Activated CD4-positive, alpha-beta T cell treated with anti-CD3 and anti-CD28 coated beads for 36 hours (primary cell): ENCODE measurements at places on chromosomes 7 and 10. TPM values are rescaled to one million over a fixed set of nuclear protein-coding genes. Genes with fewer than 3 reads are reported as not detected.

GSTO2 gene
- total RNA-seq: 2.1 TPM

GRCh38 chr7:137927386-137927785 is 74.5 kb downstream of the CREB3L2 start:
- no peak for DNase-seq

DNA sequence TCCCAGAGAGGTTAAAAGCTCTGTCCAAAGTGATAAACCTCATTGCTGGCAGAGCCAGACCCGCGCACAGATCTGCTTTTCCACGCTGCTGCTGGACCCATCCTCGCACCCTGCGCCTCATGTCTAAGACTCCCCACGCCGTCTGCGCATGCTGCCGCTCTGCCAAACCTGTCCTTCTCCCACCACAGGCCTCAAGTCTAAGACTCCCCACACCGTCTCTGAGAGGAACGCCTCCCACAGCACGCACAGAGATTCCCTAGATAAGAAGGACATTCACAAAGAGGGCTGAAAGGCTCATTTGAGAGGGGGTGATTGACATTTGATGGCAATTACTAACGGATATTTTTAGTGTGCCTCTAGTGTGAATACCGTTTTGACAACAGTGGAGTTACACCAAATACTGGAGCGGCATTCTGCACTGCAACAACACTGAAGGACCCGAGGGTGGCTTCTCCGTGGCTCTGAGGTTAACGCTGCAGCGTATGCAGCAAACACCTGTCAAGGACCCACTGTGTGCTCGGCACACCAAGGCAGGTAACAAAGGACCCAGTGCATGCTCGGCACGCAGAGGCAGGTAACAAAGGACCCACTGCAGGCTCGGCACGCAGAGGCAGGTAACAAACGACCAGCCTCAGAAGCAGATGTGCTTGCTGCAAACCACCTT is 231.4 kb downstream of the DNAJB6 start:
- no peak for DNase-seq

DNA sequence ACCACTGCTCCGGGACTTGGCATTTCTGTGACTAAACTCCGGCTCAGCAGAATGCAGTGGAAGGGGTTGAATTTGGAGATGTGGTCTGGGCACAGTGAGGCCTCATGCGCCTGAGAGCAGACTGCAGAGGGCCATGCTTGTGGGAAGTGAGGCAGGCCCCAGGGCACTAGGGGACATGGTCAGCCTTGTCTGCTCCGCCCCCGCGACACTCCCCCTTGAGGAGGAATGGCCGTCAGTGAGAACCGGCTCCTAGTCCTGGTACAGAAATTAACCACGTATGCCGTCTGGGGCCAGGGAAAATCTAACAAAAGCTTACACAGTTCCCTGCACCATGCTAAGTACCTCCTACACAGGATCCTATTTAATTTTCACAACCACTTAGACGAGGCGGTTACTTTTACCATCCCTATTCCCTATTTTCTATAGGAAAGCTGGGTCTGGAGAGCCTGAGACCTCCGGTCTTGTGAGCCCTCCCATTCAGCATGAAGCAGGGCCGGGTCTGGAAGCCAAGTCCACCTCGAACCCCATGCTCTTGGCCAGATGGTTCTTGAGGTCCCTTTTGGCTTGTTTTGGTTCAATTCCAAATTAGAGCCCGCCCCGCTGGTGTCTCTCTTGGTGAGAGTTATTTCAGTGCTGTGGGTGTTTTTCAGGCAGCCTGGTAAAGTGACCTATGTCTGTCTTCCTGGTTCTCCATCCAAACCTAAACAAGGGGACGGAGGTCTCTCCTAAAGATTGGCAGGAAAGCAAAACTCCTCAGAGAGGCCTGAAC is 87.7 kb upstream of the PITRM1 start:
- no peak for DNase-seq

DNA sequence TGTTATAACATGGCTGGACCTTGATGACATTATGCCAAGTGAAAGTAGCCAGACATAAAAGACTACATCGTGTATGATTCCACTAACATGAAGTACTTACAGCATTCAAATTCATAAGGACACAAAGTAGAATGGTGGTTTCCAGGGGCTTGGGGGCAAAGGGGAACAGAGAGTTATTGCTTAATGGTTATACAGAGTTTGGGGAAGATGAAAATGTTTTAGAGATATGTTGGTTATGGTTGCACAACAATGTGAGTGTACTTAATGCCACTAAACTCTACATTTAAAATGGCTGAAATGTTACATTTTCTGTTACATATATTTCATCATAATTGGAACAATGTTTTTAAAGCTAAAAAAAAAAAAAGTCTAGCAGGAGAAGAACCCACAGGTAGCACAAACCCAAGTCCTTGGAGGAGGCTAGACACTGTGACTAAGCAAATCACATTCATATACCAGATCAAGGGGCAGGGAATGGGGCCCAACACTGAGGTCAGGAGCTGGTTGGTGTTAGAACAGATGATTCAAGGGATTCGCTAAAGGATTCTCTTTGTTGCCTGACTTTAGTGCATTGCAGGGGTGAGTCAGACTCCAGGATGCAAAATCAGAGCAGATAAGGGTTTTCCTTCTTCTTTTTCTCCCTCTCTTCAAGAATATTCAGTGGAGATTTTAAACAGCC is 25.1 kb upstream of the AOAH start:
- DNase-seq: no peak
